ENCODE measurements at places on chromosomes 7 and 10. TPM values are rescaled to one million over a fixed set of nuclear protein-coding genes. Genes with fewer than 3 reads are reported as not detected.

GRCh38 chr10:126137562-126138221 is 241.3 kb downstream of the FANK1 start:
- H3K27ac ChIP-seq, result no peak overlapping the region
- H3K4me3 ChIP-seq, result no peak overlapping the region
- no peaks in the 10 kb centered on the region for H3K36me3 ChIP-seq

- H3K36me3 ChIP-seq, result no peaks in the 10 kb centered on the region
- no peaks in the 10 kb centered on the region for H3K4me1 ChIP-seq
- H3K27me3 ChIP-seq, result no peaks in the 10 kb centered on the region
- no peak for DNase-seq
Observed at GRCh38 chr10:30553626-30554439, 75.7 kb downstream of the LYZL2 start.

- H3K4me1 ChIP-seq, result no peaks in the 10 kb centered on the region
- DNase-seq, result peak; percentile 4
- no peaks in the 10 kb centered on the region for H3K36me3 ChIP-seq
- no peak overlapping the region for H3K27ac ChIP-seq
- no peaks in the 10 kb centered on the region for H3K27me3 ChIP-seq
Observed at GRCh38 chr7:88789480-88790064, 6.0 kb downstream of the TEX47 start.

DNA sequence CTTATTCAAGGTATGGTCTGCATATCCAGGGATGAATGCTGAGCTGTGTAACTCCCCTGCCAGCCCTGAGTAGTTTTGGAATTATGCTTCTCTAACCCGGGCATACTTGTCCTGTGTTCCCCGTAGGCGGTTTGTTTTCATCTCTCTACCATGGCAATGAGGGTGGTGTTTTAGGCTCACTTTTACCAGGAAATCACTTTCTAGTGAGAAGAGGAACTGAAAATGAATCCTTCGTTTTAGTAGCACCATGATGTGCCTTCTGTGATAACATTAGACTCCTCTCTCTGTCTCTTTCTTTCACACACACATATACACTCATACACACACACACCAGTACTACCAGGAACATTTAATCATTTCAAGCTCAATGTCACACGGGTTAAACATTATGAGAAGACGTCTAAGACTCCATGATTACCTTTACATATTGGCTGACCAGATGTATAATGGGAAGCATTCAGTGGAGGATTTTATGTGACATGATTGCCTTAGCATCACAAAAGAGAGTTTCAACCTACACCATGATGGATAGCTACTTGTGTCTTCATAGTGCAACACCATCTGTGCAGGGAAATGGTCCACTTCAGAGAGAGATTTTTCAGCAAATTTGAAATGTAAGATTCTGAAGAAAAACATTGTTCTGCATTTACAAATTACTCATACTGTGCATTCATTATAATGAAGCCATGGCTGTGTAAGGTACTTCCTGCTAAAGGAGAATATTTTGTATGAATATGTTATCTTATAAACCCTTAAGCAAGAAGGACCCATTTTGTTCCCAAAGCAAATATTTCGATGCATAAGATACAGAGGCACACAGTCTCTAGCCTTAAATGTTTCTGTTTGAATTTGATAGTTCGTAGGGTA is 31.0 kb upstream of the PFKP start:
- no peaks in the 10 kb centered on the region for H3K4me1 ChIP-seq
- peak; percentile 20 for DNase-seq

GRCh38 chr7:157425137-157425731 is 88.4 kb downstream of the DNAJB6 start:
- no peak for DNase-seq
- no peak overlapping the region for H3K27ac ChIP-seq

- DNase-seq, result no peak
- H3K4me3 ChIP-seq, result no peak overlapping the region
- peaks cover 26% of the 10 kb centered on the region for H3K4me1 ChIP-seq
- H3K36me3 ChIP-seq, result no peaks in the 10 kb centered on the region
Observed at GRCh38 chr7:1665549-1666316, 4.3 kb upstream of the ELFN1 start.

DNA sequence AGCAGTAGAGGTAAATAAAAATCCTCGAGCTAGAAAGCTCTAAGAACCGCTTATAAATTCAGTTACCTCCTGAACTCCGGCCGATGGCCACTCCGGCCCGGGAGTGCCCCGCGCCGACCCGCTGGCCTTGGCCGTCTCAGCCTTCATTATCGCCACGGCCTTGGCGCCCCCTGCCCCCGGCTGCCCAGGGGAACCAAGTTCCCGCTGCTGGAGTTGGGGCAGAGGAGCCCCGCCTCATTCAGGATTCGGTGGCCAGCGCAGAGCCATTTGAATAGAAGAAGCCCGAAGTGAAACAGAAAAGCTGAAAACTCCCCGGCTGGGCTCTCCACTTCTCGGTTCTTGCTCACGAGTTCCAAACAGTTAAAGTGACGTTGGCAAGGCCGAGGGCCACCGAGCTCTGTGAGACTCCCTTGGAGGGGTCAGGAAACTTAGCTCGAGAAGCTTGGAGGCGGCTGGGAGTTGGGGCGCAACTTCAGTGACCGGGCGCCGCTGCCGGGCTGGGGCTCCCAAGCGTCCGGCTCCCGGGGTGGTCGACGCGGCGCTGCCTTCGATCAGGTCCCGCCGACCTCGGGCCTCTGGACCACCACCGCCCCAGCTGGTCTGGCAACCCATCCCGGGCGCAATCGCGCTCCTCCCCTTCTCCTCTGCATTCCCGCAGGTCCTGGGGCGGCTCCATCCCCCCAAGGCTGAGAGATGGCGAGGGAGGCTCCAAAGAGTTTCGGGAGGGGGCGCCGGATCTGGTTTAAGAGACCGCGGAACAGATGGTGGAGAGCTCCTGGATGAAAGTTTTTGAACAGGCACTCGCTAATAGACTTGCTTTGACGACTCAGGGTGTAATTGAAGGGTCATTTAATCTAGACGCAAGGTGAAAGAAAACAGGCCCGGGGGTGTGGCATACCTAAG is 5.8 kb upstream of the FEZF1 start:
- DNase-seq, result no peak
- H3K27ac ChIP-seq, result no peak overlapping the region
- no peaks in the 10 kb centered on the region for H3K4me1 ChIP-seq
- no peak overlapping the region for H3K4me3 ChIP-seq
- H3K27me3 ChIP-seq, result peaks cover 27% of the 10 kb centered on the region
- H3K36me3 ChIP-seq, result no peaks in the 10 kb centered on the region

DNA sequence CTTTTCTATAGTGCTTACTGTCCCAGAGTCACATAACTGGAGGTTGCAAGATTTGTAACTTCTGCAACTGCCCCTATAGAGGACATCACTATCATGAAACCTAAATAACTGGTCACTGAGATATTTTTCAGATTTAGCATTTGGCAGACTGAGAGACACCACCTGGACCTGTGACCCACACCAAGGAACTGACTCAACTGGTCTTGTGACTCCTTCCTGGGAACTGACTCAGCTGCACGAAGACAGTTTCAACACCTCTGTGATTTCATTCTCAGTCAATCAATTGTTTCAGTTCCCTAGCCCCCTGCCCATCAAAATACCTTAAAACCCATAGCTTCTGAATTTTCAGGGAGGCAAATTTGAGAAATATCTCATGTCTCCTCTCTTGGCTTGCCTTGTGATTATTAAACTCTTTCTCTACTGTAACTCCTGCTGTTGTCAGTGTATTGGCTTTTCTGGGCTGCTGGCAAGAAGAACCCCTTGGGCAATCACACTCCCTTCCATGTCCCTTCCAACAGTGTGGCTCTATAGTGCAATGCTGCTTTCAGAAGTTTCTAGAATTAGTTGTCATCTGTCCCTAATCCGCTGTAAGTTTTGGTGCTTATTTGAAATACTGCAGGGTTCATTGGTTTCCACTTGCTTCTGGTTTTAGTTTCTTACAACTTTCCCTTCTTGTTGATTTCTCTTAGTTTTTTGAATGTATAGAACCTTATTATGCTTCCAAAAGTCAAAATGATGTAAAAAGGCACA is 127.8 kb upstream of the ADCY1 start:
- H3K4me1 ChIP-seq, result no peaks in the 10 kb centered on the region
- no peak for DNase-seq
- peaks cover 3% of the 10 kb centered on the region for H3K27me3 ChIP-seq
- no peak overlapping the region for H3K4me3 ChIP-seq

DNA sequence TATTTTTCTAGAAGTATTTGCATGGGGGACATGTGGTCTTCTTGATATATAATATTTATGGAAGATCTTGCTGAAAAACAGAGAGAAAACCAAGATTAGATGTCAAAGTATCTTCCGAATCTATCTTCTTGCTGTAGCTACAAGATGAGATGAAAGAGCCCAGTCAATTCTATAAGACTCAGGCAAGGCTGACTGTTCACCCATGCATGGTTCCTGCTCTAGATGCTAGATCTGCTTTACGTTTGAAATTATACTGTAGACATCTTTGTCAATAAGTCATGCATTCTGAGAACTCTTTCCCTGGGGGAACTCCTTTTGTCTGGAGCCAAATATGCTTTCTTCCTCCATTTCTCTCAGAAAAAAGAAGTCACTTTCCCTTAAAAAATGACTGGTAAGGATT is 1292.0 kb downstream of the XPNPEP1 start:
- H3K4me3 ChIP-seq, result no peak overlapping the region
- H3K4me1 ChIP-seq, result no peaks in the 10 kb centered on the region
- no peaks in the 10 kb centered on the region for H3K36me3 ChIP-seq
- no peaks in the 10 kb centered on the region for H3K27me3 ChIP-seq

GRCh38 chr7:87596136-87596535 is 4.5 kb downstream of the ABCB1 start:
- H3K27me3 ChIP-seq, result peaks cover 15% of the 10 kb centered on the region
- H3K36me3 ChIP-seq, result no peaks in the 10 kb centered on the region
- DNase-seq, result no peak

DNA sequence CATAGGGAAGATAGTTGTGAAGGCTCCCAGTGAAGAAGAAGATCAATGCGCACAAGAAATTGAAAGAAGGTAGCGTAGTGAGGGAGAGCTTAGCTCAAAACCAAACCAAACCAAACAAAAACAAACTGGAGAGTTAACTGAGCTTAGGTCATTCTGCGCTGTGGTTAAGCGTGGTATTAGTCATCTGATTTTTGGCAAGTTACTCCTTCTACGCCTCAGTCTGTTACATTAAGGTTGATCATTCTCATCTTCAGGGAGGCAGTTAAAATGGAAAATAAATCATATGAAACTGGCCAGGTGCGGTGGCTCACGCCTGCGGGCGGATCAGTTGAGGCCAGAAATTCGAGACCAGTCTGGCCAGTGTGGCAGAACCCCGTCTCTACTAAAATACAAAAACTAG is 259.7 kb downstream of the EXOC4 start:
- no peaks in the 10 kb centered on the region for H3K4me1 ChIP-seq
- H3K27ac ChIP-seq, result no peak overlapping the region
- no peaks in the 10 kb centered on the region for H3K27me3 ChIP-seq
- DNase-seq, result no peak
- no peak overlapping the region for H3K4me3 ChIP-seq

- no peaks in the 10 kb centered on the region for H3K27me3 ChIP-seq
- H3K27ac ChIP-seq, result no peak overlapping the region
- no peak overlapping the region for H3K4me3 ChIP-seq
Observed at GRCh38 chr10:95133997-95134396, 60.0 kb upstream of the ACSM6 start.

DNA sequence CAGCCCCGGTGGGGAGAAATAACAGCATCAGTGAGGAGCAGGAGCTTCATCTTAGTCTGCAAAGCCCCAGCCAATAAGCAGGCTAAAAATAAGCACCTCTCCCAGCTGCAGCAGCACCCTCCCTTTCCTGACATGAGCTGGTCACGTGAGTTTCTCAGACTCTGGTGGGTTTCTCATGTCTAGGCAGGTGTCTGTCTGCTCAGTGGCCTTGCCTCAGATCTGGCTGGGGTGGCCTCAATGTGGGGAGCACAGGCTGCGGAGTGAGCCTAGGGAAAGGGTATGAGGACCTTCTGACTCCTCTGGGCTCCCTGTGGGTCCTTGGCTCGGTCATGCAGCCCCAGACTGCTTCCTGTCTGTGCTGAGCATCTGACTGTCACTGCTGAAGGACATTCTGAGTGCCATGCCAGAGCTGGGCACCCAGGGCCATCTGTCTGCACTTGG is 81.6 kb upstream of the LRRC4 start:
- H3K27ac ChIP-seq, result no peak overlapping the region
- no peak overlapping the region for H3K4me3 ChIP-seq
- H3K4me1 ChIP-seq, result peaks cover 26% of the 10 kb centered on the region
- no peaks in the 10 kb centered on the region for H3K27me3 ChIP-seq
- DNase-seq, result no peak
- no peaks in the 10 kb centered on the region for H3K36me3 ChIP-seq

DNA sequence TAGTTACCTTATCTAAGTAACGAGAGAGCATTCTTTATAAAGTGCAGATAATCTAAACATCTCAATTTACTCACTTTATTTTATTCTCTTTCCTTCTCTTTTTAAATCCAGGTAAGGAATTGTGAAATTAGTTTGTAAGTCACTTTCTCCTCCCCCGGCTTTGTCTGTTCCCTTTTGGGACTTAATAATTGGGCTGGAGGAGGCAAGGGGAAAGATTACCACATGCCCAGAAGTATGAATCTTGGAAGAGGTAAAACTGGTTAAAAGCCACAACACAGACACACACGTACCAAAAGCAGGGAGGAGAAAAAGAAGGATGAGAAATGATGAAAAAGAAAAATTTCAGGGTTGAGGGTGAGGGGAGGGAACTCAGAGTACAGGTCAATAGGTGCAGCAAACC is 63.3 kb upstream of the LRRC17 start:
- H3K4me3 ChIP-seq, result no peak overlapping the region
- no peak overlapping the region for H3K27ac ChIP-seq
- no peak for DNase-seq
- no peaks in the 10 kb centered on the region for H3K27me3 ChIP-seq
- H3K36me3 ChIP-seq, result no peaks in the 10 kb centered on the region

- DNase-seq, result no peak
- H3K27ac ChIP-seq, result no peak overlapping the region
- no peak overlapping the region for H3K4me3 ChIP-seq
- H3K36me3 ChIP-seq, result no peaks in the 10 kb centered on the region
- no peaks in the 10 kb centered on the region for H3K27me3 ChIP-seq
Observed at GRCh38 chr7:91299952-91300775, 35.9 kb downstream of the FZD1 start.

GRCh38 chr7:20270867-20271266 is 53.7 kb upstream of the MACC1 start:
- no peak overlapping the region for H3K27ac ChIP-seq
- DNase-seq, result no peak
- no peaks in the 10 kb centered on the region for H3K4me1 ChIP-seq
- H3K4me3 ChIP-seq, result no peak overlapping the region
- H3K27me3 ChIP-seq, result no peaks in the 10 kb centered on the region
- H3K36me3 ChIP-seq, result no peaks in the 10 kb centered on the region

GRCh38 chr7:82932516-82932915 is 230.2 kb downstream of the PCLO start:
- no peaks in the 10 kb centered on the region for H3K27me3 ChIP-seq
- H3K27ac ChIP-seq, result no peak overlapping the region
- H3K36me3 ChIP-seq, result no peaks in the 10 kb centered on the region

- no peak for DNase-seq
- no peaks in the 10 kb centered on the region for H3K36me3 ChIP-seq
- no peaks in the 10 kb centered on the region for H3K27me3 ChIP-seq
Observed at GRCh38 chr7:6889252-6889812, 63.3 kb upstream of the CCZ1B start.

GRCh38 chr10:78513330-78513729 is 479.7 kb downstream of the RPS24 start:
- no peak overlapping the region for H3K27ac ChIP-seq
- no peaks in the 10 kb centered on the region for H3K4me1 ChIP-seq
- no peak for DNase-seq
- no peaks in the 10 kb centered on the region for H3K36me3 ChIP-seq
- H3K4me3 ChIP-seq, result no peak overlapping the region

ANKRD2 gene
- total RNA-seq, result not detected

NUTM2A gene
- 0.86 TPM for total RNA-seq

SNCG gene
- total RNA-seq, result not detected

LRRC27 gene
- 2.6 TPM for total RNA-seq

INTS1 gene
- 107 TPM for total RNA-seq
